NCI-H1092 (cell line): ENCODE measurements at places on chromosomes 16 and 17.

DNA sequence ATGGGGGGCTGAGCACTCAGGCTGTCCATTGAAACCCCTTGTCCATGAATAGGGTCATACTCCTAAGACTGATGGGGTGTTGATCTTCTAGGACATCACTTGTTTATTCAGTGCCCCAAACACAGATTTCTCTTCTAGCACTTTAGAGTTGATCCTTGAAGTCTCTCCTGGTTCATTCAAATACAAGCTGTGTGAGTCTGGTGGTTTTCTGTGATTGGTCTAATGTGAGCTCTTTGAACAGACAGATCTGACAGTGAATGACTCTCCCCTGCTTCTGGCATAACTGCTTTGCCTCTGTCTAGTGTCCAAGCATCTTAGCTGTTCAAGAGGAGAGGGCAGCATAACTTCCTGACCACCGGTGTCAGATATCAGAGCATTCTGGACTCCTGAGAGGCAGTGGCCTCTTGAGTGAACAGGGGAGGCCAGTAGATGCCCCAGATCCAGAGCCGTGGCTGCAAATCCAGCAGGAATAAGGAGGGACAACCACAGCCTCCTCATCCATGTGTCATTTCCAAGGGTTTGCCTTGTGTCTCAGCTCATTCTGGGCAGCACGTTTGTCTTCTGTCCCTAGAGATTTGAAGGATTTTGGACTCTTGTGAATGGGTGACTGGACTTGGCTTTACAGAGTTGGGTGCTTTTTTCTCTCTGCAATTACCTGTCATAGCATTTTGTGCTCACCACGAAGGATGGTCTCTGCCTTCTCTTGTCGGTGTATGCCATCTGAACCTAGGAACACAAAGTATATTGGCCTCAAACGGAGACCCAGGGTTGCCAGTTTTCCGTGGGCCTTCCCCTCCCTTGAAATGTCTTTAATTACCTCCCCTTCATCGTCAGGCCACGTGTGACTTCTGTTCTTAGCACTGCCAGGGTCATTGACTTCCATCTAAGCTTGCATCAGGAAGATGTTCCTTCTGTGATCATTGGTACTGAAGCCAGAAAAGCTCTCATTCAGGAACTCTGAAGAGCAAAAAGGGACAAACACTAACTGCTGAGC, 13.9 kb upstream of the CLEC18C start:
- no peak for DNase-seq

GRCh38 chr17:44375196-44376017, 11.8 kb upstream of the FAM171A2 start:
- no peak for DNase-seq

- no peak for DNase-seq
These were observed 14.1 kb upstream of the DNAI2 start for GRCh38 chr17:74259667-74260524.

DNA sequence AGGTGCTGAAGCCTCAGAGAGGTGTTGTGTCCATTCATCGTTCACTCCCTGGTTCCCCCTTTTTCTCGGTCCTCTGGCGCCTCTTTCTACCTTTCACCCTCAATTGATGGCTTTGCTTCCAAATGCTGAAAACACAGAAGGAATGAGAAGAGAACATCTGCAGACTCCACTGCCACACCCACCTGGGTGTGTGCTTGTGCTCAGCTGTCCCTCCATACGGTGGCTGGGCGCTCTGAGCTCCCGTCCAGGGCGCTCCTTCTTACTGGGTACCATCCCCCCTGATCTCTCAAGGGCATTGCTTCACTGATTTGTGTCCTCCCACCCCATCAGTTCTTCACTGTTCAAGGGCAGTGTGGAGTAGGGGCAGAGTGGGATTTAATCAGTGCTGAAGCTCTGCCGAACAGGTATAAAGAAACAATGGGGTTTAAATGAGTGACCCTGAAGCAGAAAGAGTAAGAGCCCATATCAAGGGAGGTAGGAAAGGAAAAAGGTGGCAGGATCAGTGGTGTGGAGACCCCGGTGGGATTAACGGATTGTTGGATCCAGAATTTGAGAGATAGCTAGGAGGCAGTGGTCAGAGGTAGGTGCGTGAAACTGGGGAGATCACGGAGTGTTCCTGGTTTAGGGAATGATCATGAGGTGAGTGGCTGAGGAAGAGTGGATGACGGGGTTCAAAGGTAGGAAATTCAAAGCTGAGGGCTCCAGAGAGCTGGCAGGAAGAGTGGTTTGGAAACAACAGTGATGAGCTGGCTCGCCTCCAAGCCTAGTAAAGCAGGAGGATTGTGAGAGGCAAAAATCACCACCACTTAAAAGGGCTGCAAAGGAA, 40.8 kb downstream of the MRTFB start:
- DNase-seq: peak; percentile 14

GRCh38 chr17:31508288-31509094, 117.0 kb downstream of the RAB11FIP4 start:
- DNase-seq: no peak
